Smooth muscle cell of bladder (primary cell): ENCODE measurements at places on chromosomes 12 and 14. TPM values are rescaled to one million over a fixed set of nuclear protein-coding genes. Genes with fewer than 3 reads are reported as not detected.

The DDHD1 gene
- 16.5 and 18.2 TPM in 2 replicates for total RNA-seq

The CCDC177 gene
- total RNA-seq, result under 0.01 TPM in 2 replicates

The FAM222A gene
- total RNA-seq, result under 0.01 and 0.09 TPM in 2 replicates

The CIDEB gene
- total RNA-seq, result 1.00 and 1.8 TPM in 2 replicates

The FIGNL2 gene
- total RNA-seq, result under 0.01 TPM in 1 of 2 replicates, not detected in the other

The ISM2 gene
- 0.14 and 0.55 TPM in 2 replicates for total RNA-seq

The INHBC gene
- not detected in 2 replicates for total RNA-seq

The KRT8 gene
- total RNA-seq, result 6.7 and 13.4 TPM in 2 replicates

The TMEM116 gene
- 9.2 and 14.1 TPM in 2 replicates for total RNA-seq

The IL31 gene
- total RNA-seq, result not detected in 2 replicates

The MANSC4 gene
- not detected in 2 replicates for total RNA-seq

The MYH6 gene
- not detected in 2 replicates for total RNA-seq

The B4GALNT3 gene
- under 0.01 TPM in 1 of 2 replicates, not detected in the other for total RNA-seq

The ANKRD33 gene
- total RNA-seq, result 0.09 TPM in 1 of 2 replicates, not detected in the other

The STAC3 gene
- total RNA-seq, result 0.14 and 0.37 TPM in 2 replicates

The P2RX2 gene
- total RNA-seq, result not detected in 2 replicates

The DUSP6 gene
- total RNA-seq, result 30.9 and 52.9 TPM in 2 replicates

The SIX4 gene
- 7.7 and 7.8 TPM in 2 replicates for total RNA-seq

The ADAM21 gene
- 0.14 and 0.55 TPM in 2 replicates for total RNA-seq

The NUP107 gene
- total RNA-seq, result 21.3 and 26.3 TPM in 2 replicates

The SLC35F4 gene
- 0.28 TPM in 1 of 2 replicates, not detected in the other for total RNA-seq

The KLHDC1 gene
- 3.4 and 4.0 TPM in 2 replicates for total RNA-seq

The RDH12 gene
- total RNA-seq, result not detected in 2 replicates

The TTC7B gene
- total RNA-seq, result 10.1 and 21.7 TPM in 2 replicates

The MTHFD1 gene
- 23.3 and 28.8 TPM in 2 replicates for total RNA-seq

The SYNE3 gene
- 5.7 and 7.1 TPM in 2 replicates for total RNA-seq

The TAS2R7 gene
- total RNA-seq, result not detected in 2 replicates

The SLC38A6 gene
- 58.6 and 108 TPM in 2 replicates for total RNA-seq

The CLEC14A gene
- total RNA-seq, result 1.1 and 3.6 TPM in 2 replicates

The DPY19L2 gene
- 1.8 and 3.8 TPM in 2 replicates for total RNA-seq

The A2ML1 gene
- total RNA-seq, result 0.09 and 0.14 TPM in 2 replicates

The CISTR gene
- total RNA-seq, result not detected in 2 replicates

The NPAS3 gene
- 0.28 and 0.83 TPM in 2 replicates for total RNA-seq

The VPS37B gene
- 5.1 and 5.9 TPM in 2 replicates for total RNA-seq

The SCNN1A gene
- under 0.01 and 0.37 TPM in 2 replicates for total RNA-seq

The FZD10 gene
- total RNA-seq, result under 0.01 TPM in 1 of 2 replicates, not detected in the other

The PLA2G1B gene
- not detected in 2 replicates for total RNA-seq

The TAS2R20 gene
- total RNA-seq, result 2.2 and 2.4 TPM in 2 replicates

The C14orf180 gene
- total RNA-seq, result not detected in 2 replicates

The SDR9C7 gene
- total RNA-seq, result under 0.01 TPM in 1 of 2 replicates, not detected in the other

The MYL6 gene
- 2,455 and 2,914 TPM in 2 replicates for total RNA-seq

The PLEK2 gene
- 3.0 and 3.7 TPM in 2 replicates for total RNA-seq

The AMN gene
- 0.18 and 0.43 TPM in 2 replicates for total RNA-seq

The TPPP2 gene
- total RNA-seq, result not detected in 2 replicates

The PLEKHG3 gene
- 5.0 and 5.1 TPM in 2 replicates for total RNA-seq

The CLEC9A gene
- total RNA-seq, result not detected in 2 replicates

The AICDA gene
- not detected in 2 replicates for total RNA-seq

The LYZ gene
- total RNA-seq, result 0.09 TPM in 1 of 2 replicates, not detected in the other

The OAS1 gene
- total RNA-seq, result 0.28 and 0.65 TPM in 2 replicates

The DCAF4 gene
- total RNA-seq, result 10.1 and 12.9 TPM in 2 replicates

The CIROP gene
- total RNA-seq, result under 0.01 and 0.18 TPM in 2 replicates

The MIA2 gene
- total RNA-seq, result 11.9 and 14.5 TPM in 2 replicates

The VDR gene
- 7.8 and 8.1 TPM in 2 replicates for total RNA-seq

The SMCO2 gene
- total RNA-seq, result 0.14 TPM in 1 of 2 replicates, not detected in the other

The CLEC4D gene
- total RNA-seq, result not detected in 2 replicates

The GPX2 gene
- total RNA-seq, result not detected in 2 replicates

The POLE gene
- 7.3 and 9.7 TPM in 2 replicates for total RNA-seq

The GARIN6 gene
- total RNA-seq, result not detected in 2 replicates
